ENCODE measurements at places on chromosomes 5 and 9.
A peak's percentile ranks its signal among the peaks of the same experiment; 100 is the strongest.

DNA sequence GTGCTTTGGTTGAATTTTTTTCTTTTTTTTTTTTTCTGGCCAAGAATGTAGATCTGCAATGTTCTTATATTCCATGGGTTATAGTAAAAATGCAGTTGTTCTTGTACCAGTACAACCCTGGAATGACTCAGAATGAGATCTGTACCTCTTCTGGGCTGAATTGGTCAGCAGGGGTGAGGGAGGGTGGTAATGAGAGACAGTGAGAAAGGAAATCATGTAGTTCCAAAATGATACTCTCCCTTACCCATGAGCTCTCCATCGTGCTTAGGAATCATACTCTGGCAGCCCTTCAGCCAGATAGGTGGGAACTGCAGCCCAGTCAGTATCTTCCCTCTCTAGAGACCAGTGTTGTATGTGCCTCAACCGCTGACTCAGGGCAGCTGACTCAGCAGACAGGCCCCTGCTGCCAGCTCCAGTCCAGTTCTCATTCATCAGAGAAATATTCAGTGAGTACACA is 2.1 kb upstream of the GLIS3 start:
- no peak for DNase-seq

DNA sequence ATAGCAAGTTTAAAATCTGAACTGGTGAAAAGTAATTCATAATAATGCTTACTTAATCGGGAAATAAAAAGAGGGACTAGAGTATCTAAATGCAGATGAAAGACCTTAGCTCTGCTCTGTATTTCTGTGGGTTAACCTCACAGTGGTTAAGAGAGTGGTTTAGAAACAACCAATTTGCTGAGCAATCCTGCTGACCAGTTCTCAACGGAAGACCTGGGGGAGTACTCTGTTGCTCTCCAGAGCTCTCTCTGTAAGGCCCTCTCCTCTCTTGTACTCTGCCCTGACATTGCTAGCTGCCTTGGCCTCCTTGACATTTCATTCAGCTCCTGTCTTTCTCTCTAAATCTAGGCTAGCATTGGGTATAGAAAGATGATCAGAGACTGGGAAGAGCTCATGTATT is 1186.6 kb upstream of the SEMA6A start:
- DNase-seq = no peak

DNA sequence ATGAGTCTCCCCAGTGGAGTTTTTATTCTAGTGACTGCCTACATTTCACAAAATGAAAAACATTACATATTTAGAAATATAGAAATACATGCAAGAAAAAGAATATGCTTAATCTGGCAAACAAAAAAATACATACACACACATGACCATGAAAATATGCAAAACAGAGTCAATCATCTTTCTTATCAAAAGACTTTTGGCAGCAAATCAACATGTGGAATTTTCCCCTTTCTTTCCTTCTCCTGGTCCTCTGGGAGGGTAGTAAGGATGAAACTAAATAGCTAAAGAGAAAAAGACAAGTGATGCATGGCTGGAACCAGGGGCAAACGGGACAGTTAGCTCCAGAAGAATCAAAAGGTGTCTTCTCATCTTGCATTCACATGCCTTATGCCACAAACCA is 69.4 kb downstream of the APBA1 start:
- DNase-seq = no peak

GRCh38 chr9:6590334-6590733 is 55.2 kb downstream of the GLDC start:
- DNase-seq = no peak

- DNase-seq = no peak
Measured at GRCh38 chr9:124330011-124330697, 72.4 kb downstream of the NEK6 start.

DNA sequence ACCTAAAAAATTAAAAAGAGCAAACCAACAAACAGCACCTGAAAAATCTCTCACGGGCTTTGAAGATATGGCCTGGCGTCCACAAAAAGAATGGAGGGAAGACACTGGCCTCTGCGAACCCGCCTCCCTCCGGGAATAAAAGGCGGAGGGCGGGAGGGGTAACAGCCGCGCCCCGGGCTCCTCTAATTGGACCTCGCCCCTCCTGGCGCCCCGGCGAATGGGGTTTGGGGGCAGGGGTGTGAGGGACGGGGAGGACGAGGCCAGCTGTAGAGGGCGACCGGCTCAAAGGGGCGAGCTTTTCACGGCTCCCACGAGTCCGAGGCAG is 753 bp downstream of the FANCC start:
- DNase-seq = peak; percentile 85

- DNase-seq = no peak
Measured at GRCh38 chr5:169218176-169218575, 82.8 kb downstream of the SLIT3 start.

DNA sequence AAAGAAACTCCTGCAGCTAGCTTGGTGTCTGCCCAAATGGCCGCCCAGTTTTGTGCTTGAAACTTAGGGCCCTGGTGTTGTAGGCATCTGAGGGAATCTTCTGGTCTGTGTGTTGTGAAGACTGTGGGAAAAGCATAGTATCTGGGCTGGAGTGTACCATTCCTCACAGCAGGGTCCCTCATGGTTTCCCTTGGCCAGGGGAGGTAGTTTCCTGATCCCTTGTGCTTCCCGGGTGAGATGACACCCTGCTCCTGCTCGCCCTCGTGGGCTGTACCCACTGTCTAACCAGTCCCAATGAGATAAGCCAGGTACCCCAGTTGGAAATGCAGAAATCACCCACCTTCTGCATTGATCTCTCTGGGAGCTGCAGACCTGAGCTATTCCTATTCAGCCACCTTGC is 182.8 kb downstream of the GDNF start:
- no peak for DNase-seq

DNA sequence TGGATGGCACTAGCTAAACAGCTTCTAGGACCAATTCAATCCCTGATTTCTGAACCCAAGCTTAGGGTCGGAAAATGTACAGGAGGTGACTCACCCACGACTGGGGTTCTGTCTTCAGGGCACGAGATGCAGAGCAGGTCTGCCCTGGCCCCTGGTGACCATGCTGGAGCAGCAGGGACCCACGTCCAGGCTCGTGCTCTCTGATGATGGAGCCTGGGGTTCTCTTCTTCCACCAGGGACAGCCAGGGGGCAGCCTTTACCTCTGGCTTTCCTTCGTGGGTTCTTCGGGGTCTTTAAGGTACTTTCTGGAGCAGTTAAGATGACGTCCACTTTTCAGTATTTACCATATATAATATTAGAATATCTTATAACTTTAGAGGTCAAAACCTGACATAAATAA is 2.1 kb downstream of the CFAP77 start:
- peak; percentile 41 for DNase-seq

- no peak for DNase-seq
Measured at GRCh38 chr5:142658278-142658677, 27.6 kb downstream of the FGF1 start.

DNA sequence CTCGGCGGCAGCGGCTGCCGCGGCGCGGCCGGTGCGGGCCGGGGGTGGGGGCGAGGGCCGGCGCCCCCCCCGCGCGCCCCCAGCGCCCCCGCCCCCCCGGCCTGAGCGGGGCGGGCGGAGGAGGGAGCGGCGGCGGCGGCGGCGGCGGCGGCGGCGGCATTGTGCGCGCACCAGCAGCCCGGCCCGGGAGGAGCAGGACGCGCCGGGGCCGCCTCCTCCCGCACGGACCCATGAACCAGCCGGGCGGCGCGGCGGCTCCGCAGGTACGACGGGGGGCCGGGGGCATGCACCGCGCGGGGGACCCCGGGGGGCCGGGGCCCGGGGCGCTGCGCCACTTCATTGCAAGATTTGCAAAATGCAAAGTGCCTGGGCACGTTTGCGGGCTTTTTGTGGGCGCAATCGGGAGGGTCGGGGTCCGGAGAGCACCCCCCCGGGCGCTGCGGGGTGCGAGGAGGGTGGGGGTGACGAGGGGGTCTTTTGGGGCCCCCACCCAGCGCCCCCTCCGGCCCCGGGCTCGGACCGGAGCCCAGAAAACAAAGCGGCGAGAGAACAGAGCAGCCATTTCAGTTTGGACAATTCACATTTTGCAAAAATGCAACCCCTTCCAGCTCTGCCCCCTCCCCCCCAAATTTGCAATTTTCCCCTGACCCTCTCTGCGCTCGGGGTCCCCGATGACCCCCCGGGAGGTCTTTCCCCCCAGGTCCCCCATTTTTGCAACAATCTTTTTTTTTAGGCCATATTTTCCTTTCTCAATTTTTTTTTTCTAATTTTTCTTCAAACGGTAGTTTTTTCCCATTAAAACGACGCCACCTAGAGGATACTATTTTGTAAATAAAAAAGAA is at the start of gene ZNF618:
Gene ZNF618, plus strand, starts transcription at position 159 of the 842 bp plus-strand sequence. Its CDS starts 72 bp downstream, at position 231.
- DNase-seq = peak; percentile 54

GRCh38 chr5:73296772-73297171 is 123.8 kb downstream of the TMEM174 start:
- peak; percentile 62 for DNase-seq

DNA sequence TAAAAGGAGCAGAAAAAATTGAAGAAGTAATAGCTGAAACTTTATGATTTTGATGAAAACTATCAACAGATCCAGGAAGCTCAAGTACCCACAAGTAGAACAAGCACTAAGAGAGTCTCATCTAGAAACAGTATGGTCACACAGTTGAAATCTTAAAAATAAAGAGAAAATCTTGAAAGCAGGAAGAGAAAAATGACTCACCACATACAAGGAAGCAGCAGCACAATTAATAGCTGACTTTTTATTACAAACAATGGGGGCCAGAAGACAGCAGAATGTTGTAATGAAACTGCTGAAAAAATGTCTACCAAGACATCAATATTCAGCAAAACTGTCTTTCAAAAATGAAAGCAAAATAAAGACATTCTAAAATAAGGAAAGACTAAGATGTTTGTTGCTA is 1108.3 kb upstream of the DMAC1 start:
- no peak for DNase-seq

GRCh38 chr5:141521244-141521781 is 32.4 kb downstream of the PCDHGC5 start:
- DNase-seq = peak; percentile 27

DNA sequence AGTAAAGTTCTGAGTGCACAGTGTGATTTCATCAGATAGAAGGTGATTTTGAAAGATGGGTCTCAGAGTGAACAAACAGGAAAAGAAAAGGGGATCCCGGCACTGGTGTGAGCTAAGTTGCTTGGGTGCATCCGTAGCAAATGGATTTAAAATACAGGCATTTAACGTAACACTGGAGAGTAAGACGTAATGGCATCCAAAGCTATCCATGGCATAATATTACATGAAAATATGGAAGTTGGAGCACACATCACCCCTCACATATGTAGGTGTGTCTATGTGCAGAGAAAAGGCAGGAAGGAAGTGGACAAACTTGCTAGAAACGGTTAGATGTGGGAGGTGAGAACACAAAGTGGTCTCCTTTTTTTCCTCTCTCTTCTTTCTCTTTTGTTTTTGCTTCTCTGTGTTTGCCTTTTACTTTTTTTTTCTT is 38.2 kb upstream of the SEMA4D start:
- no peak for DNase-seq

DNA sequence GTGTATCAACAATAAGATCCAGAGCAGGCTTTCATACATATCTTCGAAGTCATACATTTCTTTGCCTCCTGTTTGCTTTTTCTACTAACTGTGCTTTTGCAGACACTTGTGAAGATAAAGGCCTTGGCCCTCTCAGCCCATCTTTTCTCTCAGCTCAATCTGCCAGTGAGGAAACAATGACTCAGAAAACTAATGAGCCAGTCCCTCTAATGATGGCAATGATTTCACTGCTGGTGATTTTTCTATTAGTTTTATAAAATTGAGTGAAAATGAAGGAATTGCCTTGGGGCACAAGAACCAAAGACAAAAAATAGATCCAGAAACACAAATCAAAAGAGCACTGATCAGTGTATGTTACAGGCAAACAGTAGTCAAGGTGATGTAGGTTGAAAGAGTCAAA is 167.7 kb upstream of the PPP2R2B start:
- DNase-seq = no peak

DNA sequence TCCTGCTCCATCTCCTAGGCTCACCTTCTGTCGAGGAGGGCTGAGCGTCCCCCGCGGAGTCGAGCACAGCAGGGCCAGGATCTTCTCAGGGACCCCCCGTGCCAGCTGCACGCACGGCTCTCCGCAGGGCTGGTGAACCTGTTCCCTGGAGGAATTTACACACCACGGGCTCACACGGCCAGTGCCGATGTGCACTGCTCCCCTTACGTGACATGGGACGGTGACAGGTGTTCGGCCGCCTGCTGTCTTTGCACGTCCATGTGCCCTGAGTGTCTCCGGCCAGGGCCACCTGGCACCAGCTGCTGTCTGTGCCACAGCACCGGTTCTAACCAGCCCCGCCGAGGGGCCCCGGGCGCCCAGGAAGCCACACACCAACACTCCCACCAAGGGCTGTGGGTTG is 8.7 kb upstream of the AGPAT2 start:
- DNase-seq = no peak

- DNase-seq = peak; percentile 89
Measured at GRCh38 chr9:75027187-75028107, 646 bp downstream of the CARNMT1 start.

- DNase-seq = no peak
Measured at GRCh38 chr9:113266174-113266573, 9.2 kb downstream of the CDC26 start.

DNA sequence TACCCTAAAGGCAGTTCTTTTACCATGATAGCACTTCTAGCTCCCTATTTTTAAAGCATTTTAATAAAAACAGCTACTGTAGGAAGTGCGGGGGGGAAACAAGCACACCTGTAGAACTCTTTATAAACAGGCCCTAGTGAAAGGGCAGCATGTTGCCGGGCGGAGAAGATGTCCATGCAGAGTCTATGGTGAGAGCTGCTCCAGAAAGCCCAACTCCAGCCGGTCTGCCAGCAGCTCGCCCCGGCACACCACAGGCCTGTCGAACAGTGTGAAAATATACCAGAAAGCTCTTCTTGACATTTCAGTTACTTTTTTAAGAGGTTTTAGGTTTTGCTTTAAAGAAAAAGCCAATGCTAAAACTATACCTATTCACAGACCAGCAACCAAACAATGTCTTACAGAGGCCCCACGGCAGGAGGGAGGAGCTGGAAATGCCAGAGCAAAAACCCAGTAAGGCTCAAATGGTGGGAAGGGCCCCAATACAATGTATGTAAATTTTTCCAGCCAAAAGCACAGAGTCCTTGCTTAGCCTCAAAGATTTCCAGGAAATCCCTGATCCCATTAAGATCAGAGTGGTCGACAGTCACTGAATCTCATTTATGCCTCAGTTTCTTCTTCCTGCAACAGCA is 121.2 kb downstream of the SAXO1 start:
- DNase-seq = no peak

- no peak for DNase-seq
Measured at GRCh38 chr5:18397371-18397770, 763.1 kb downstream of the TAF11L14 start.

DNA sequence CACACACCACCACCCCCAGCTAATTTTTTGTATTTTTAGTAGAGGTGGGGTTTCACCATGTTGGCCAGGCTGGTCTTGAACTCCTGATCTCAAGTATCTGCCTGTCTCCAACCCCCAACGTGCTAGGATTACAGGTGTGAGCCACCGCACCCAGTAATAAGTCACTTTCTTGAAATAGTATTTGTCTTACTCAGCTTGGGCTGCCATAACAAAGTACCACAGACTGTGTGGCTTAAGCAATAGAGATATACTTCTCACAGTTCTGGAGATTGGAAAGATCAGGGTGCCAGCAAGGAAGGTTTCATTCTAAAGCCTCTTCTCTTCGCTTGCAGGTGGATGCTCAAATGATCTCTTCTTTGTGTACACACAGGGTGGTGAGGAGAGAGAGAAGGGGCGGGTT is 99.8 kb downstream of the ARRDC3 start:
- no peak for DNase-seq

GRCh38 chr5:141657937-141658545 is 6.8 kb upstream of the FCHSD1 start:
- DNase-seq = no peak
